ENCODE measurements at places on chromosomes 11 and 22.
A peak's percentile ranks its signal among the peaks of the same experiment; 100 is the strongest.

DNA sequence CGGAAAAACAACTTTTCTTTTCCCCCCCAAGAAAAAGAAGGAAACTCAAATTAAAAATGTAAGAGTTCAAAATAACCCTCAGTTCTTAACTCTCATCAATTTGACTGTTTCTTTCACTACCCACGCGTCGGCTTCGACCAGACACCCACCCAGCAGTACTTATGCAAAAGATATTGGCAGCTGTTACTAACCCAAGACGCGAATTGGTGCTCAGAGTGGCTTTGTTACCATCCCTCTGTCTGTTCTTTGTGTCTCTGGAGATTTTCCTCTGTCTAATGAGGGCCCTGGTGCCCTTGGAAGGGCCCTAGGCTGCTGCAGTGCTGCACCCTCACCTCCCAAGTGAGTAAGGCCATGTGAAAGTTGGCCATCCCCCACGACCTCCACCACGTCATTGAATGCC, 180.5 kb upstream of the NECTIN1 start:
- DNase-seq, result no peak

- DNase-seq, result no peak
Observed at GRCh38 chr11:125626288-125626950, 1.5 kb downstream of the CHEK1 start.

DNA sequence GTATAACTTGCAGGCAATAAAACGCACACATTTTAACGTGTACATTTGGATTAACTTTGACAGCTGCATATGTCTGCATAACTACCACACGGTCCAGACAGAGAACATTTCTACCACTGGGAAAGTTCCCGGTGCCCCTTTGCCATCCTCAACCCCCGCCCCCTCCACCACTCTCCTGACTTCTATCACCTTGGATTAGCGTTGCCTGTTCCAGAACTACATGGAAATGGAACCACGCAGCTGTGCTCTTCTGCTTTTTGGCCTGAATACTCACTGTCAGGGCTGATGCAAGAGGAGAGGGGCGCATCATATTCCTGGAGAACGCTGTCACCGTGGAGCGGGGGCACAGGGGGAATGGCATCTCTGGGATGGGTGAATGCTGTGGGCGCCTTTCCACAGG, 62.1 kb downstream of the LRP5 start:
- no peak for DNase-seq

GRCh38 chr22:20442485-20443284, 5.1 kb upstream of the SCARF2 start:
- DNase-seq, result no peak

DNA sequence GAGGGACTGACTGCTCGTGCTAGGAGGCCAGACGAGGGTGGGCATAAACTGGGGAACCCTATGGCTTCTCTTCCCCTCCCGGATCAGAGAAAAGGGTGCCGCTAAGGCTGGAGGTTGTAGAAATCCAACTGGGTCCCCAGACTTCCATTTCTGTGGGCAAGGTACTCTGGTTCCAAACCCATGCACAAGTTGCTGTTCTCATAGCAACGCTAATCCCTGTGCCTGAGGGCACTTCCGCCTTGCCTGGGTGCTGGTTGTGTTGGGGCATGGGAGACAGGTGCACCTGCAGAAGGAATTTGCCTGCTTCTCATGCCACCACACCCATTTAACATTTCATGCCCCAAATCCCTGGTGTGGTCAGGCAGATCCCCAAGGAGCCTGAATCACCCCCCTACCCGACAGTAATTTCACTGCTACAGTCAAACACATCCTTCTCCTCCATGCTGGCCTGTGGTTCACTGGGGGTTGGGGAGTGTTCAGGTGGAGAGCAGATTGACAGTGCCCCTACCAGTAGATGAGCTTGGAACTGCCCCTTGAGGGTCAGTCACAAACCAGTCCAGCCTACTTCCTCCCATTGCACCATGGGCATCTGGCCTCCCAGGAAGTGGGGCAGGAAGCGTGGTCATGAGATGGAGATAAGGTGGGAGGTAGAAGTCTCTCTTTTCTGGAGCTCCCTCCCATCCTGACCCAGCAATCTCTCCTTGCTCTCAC, 1.2 kb downstream of the C2CD2L start:
- no peak for DNase-seq

DNA sequence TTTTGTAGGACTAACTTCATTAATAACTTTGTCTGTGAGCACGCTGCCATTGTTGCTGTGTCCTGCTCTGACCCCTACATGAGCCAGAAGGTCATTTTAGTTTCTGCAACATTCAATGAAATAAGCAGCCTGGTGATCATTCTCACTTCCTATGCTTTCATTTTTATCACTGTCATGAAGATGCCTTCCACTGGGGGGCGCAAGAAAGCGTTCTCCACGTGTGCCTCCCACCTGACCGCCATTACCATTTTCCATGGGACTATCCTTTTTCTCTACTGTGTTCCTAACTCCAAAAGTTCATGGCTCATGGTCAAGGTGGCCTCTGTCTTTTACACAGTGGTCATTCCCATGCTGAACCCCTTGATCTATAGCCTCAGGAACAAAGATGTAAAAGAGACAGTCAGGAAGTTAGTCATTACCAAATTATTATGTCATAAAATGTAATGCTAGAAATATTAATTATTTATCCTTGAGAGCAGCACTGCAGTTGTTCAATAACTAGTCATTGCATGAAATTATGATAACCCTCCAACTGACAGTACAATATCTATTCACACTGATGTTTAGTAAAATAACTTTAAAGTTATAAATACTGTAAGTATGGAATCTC, 46.4 kb upstream of the OR5D13 start:
- DNase-seq, result no peak

- no peak for DNase-seq
Observed at GRCh38 chr11:132154781-132155180, 784.4 kb downstream of the NTM start.

DNA sequence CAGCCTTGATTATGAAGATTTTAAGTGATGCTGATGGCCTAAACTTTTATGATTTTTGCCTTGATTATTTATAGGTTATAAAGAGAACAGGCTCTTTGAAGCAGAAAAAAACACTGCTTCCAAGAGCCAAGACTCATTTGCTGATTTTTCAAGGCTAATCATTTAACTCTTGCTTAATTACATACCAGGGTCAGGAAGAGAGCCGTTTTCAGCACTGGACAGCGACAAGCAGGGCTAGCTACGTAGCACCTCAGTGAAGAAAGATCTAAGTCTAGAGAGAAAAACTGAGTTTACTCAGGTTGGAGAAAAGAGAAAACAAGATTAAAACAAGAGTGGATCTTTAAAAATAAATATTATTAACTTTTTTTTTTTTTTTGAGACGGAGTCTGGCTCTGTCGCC, 615.4 kb upstream of the B3GAT1 start:
- DNase-seq, result no peak

- no peak for DNase-seq
Observed at GRCh38 chr22:23384431-23384830, 195.7 kb downstream of the IGLL1 start.

GRCh38 chr22:38272373-38273134, at the start of gene TMEM184B:
TSS of gene TMEM184B (minus strand) at chr22:38273010. CDS start at chr22:38247961, 25,049 bp downstream.
- peak; percentile 33 for DNase-seq

DNA sequence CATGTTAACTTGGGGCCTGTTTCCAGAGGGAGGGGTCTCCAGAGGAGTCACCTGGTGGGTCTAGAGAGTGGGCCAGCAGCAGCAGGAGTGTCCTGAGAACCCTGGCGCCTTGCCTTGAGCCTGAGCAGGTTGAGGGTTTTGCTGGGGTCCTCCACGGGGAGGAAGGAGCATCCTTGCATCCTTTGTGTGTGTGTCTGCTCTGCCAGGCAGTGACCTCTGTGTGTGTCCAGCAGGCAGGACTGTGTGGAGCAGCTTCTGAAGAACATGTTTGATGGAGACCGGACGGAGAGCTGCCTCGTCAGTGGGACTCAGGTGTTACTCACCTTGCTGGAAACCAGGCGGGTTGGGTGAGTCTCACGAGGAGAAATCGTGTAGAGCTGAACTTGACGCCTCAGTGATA, 55.7 kb downstream of the SBF1 start:
- no peak for DNase-seq

DNA sequence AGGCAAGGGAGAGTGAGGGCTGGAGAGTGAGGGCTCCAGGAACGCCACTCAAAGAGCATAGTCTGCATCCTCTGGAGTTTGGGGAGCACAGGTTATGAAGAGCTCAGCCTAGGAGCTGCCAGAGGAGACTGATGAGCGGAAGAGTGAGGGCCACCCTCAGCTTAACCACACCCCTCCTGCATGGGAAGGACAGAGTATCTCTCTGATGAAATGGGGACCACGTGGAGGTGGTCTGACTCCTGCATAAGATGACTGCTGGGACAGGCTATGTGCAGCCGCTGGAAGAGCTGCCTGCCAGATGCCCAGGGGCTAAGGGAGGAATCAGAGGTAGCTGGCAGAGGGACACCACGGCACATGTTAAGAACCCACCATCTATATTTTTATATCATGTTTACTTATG, 162.9 kb upstream of the POU2AF2 start:
- no peak for DNase-seq

- DNase-seq, result no peak
Observed at GRCh38 chr11:72955466-72955865, 141.3 kb downstream of the ATG16L2 start.

DNA sequence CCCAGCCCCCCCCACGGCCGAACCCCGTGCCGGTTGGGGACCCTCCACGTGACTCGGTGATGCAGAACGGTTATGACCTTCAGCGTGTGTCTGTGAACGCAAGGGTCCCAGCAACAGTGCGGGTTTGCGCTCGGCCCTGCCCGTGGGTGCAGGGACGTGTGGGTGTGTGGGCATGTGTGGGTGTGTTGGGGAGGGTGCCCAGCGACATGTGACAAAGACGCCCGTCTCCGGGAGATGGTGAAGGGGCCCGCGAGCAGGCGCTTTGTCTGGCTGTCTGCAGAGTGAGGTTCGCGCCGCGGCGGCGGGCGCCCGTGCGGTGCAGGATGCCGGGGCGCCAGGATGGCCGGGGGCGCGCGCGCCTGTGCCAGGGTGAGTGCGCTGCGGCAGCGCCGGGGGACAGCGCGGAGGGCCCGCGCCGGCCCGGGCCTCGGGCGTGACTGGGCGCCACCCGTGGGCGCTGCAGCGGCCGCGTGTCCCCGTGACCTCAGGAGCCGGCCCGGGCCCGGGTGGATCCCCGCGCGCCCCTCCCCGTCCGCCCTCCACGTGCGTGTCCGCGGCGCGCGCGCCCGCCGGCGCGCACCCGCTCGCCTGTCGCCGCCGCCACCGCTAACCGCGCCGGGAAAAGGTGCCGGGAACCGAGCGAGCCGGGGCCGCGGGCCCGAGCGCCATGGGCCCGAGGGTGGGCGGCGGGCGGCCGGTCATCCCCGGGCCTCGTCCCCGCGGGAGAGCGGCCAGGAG, at the start of gene LRFN4:
LRFN4 (plus strand) TSS at position 569 of the 738 bp plus-strand sequence. CDS start 681 bp downstream, outside the sequence.
- DNase-seq, result no peak

GRCh38 chr11:24312464-24313238, 184.2 kb upstream of the LUZP2 start:
- no peak for DNase-seq

- no peak for DNase-seq
Observed at GRCh38 chr22:35204807-35205775, 52.2 kb upstream of the HMGXB4 start.

DNA sequence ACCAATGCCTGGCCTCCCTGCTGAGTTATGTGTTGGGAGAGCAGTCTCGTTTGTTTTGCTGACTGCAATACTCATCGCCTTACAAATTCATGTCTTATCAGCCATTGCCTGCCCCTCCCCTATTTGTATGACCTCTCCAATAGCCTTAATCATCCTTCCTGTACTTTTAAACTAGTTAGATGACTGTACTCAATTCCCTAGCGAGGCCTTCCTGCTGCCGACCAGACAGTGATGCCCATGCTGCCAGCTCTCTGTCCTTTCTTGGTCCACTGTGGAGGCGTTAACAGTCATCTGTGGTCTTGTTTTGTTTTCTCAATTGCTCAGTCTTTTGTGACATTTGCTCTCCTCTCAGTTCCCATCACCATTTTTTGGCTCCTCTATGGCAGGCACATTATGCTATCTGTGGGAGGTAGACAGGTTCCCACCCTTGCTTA, 20.3 kb upstream of the YPEL1 start:
- DNase-seq, result no peak

DNA sequence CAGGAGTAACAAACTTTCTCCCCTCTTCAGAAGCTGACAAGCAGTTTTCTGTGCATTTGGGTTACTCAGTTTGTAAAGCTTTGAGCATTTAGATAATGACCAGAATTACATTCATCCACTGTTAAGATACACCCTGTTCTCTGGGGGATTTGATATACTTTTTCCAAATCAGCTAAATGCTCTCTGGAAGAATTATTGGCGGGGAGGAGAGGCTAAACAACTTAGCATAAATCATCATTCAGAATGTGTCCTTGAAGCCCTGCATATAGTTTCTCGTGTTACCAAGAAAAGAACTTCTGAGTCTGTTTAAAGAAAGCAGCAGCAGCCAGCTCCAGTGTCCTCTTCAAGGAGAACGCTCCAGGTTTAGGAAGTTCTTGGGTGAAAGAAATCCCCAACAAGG, 54.9 kb upstream of the LDLRAD3 start:
- no peak for DNase-seq

DNA sequence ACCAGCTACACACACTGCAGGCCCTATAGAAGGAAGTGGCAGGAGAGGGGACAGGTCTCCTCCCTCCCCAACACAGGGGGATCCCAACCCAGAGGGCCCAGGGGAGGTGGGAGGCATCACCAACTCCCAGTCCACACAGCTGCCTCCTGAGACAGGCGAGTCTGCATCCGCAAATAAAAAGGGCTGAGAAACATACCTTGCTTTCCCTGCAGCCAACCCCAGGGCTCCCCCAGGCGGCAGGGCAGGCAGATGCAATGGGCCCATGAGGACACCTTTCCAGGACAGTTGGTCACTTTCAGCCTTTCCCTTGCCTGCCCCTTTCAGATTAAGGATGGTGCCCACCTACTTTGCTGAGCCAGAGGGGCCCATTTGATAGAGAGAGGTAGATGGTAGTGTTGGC, 180.0 kb downstream of the BRD1 start:
- DNase-seq, result no peak

- DNase-seq, result peak; percentile 31
Observed at GRCh38 chr22:31253949-31254348, 38.3 kb downstream of the PIK3IP1 start.

GRCh38 chr11:118909619-118910308, 16.0 kb downstream of the BCL9L start:
- no peak for DNase-seq

DNA sequence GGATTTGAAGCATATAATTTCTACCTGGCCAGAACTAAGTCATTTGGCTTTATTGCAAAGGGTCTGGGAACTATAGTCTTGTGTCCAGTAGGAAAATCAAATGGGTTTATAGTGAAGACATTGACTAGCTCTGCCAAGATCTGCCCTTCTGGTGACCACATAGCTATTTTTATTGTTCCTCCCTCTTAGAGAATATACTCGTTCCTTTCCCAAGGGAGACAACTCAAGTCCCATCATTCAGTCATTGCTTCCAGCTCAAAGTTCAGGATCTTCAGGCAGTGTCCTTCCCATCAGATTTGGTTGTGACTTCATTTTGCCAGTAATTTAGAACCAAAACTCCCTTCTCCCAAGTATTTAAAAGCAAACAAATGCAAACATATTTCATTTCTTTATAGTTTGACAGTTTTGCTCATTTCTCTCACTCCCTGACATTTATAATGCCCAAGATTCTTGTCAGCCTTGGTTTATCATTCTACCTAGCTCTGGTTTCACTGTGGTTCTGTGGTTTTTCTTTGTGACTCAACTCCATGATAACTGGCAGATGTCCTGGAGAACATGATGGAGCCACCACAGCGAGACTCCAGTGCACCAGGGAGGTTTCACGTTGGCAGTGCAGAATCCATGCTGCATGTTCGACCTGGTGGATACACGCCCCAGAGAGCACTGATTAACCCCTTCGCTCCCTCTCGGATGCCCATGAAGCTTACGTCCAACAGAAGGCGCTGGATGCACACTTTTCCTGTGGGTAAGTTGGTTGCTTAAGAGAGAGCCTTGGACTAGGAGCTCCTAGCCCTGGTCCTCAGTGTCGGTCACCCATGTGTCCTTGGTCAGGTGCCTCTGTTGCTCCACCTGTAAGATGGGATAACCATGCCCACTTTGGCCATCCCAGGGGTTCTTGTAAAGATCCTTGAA, 64.9 kb downstream of the DEPDC5 start:
- no peak for DNase-seq

Data from gastrocnemius medialis (tissue), 4 donors.